ENCODE measurements at places on chromosomes 4 and X.

- DNase-seq: no peak
Measured at GRCh38 chr4:139333046-139333445, 30.8 kb upstream of the NDUFC1 start.

- peak; percentile 16 for DNase-seq
Measured at GRCh38 chr4:141771889-141772830, 135.8 kb downstream of the IL15 start.

DNA sequence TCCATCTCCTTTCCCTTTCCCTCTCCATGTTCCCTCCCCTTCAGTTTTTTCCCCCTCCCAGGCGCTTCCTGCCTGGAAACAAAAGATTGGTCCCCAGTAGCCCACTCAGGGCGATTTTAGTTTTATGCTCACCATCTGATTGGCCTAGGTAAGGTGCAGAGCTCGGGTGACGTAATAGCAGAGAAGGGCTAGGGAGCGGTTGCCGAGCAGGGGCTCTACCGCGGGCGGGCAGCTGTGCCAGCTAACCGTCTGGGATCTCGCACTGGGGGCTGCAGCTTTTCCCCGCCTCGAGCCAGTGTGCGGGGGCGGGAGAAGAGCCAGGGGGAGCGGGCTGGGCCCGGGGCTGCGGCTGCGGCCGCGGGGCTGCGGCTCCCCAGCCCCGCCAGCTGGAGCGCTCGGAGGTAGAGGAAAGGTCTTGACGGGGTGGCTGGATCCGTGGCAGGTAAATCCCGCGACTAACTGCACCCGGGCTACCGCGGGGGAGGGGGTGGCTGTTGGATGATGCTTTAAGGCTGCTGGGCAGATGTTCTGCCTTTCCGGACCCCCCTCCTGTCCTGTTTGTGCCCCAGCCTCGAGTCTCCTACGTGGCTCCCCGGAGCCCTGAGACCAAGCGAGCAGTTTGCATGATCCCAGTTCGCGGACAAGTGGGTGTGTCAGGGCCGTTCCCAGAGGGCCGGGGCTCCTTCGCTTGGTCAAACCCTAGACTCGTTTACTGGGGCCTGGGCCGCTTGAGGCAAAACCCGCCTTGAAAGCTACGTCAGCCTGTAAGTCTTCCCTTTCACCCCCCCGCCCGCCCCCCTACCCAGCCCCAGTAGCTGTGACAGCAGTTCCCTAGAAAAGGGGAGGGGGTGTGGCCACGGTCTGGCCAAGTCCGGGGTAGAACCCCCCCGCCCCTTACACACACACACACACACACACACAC is at the start of gene PAK3:
PAK3 (plus strand) TSS at position 218 of the 922 bp plus-strand sequence. CDS start 26,913 bp downstream, outside the sequence.
- DNase-seq: peak; percentile 25

- no peak for DNase-seq
Measured at GRCh38 chr4:69748173-69748572, 12.2 kb downstream of the SULT1B1 start.

DNA sequence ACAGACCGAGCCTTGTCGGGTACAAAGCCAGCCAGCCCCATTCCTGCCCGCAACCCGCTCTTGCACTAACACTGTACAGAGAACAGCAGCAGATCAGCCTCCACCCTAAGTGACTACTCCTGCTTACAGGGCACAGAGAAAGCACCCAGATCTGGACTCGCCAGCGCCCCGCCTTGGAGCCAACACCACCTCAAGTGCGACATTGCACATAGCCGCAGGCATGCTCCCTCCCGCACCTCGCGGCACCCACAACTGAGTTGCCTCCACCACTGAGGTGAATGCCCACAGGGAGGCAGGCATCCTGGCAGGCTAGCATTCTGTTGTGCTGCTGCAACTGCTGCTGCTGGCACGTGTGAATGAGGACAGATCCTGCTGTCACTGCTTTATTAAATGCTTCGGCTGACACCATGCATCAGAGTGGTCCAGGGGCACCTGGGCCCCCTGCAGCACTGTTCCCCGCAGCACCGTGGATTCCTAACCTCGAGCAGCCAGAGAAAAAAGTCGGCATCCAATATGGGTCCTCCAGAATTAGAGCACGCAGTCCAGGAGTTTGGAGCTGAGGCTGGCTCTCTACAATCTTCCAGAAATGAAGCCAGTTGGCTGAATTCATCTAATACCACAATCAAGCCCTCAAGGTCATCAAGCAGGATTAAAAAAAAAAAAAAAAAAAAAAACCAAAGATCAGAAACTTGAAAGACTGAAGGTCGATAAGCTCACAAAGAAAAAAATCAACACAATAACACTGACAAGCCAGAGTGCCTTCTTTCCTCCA is 352.9 kb downstream of the GASK1B start:
- no peak for DNase-seq

- DNase-seq: no peak
Measured at GRCh38 chr4:155060419-155060818, 148.0 kb upstream of the NPY2R start.

DNA sequence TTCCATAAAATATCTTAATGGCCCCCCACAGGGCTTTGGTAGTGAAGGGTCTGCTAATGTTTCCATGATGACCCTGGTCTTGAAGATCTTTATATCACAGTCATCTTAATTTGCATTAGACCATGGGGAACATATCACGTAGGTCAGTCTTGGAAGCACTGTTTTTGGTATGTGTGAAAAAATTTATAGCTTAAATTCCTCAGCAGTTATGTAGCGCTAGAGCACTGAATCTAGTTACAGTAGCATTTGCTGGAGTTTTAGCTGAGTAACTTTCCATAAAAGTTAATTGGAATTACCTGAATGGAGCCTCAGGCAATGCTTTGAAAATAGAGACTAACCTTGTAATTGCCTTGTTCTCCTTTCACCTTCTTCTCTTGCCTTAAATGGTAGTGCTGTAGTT is 648.8 kb downstream of the IQCM start:
- no peak for DNase-seq
